ENCODE measurements at places on chromosomes 6 and 20.

GRCh38 chr6:154969796-154970195, 25.3 kb upstream of the TIAM2 start:
- DNase-seq, result no peak

DNA sequence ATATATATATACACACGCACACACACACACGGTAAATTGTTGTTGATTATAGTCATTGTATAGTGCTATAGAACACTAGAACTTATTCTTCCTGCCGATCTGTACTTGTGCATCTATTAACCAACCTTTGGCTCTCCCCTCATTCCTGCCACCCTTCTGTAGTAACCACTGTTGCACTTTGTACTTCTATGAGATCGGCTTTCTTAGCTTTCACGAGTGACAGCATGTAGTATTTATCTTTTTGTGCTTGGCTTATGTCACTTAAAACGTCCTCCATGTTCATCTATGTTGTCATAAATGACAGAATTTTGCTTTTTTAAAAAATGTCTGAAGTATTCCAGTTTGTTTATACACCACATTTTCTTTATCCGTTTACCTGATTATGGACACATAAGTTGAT, 20.9 kb upstream of the DYNLRB1 start:
- DNase-seq, result no peak

GRCh38 chr20:11128220-11128718, 454.5 kb upstream of the JAG1 start:
- no peak for DNase-seq

DNA sequence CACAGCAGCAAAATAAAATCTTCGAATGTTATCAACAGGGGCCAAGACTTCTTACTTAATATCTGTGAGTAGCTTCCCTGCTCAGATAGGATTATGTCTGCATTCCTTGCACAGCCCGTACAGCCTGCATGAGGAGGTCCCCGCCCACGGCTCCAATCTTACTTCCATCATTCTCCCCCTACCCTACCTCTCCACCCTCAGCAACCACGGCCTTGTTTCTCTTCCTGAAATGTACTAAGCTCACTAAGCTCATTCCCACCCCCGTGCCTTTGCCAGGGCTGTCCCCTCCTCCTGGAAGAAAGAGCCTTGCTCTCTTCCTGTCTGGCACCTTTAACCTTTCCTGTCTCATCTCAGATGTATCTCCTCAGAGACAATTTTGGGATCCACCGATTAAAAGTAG, 120.4 kb downstream of the BCAS1 start:
- DNase-seq, result no peak

- no peak for DNase-seq
Measured at GRCh38 chr20:62305149-62305764, 2.5 kb downstream of the ADRM1 start.

- DNase-seq, result no peak
Measured at GRCh38 chr6:2718334-2719092, 32.2 kb downstream of the MYLK4 start.

DNA sequence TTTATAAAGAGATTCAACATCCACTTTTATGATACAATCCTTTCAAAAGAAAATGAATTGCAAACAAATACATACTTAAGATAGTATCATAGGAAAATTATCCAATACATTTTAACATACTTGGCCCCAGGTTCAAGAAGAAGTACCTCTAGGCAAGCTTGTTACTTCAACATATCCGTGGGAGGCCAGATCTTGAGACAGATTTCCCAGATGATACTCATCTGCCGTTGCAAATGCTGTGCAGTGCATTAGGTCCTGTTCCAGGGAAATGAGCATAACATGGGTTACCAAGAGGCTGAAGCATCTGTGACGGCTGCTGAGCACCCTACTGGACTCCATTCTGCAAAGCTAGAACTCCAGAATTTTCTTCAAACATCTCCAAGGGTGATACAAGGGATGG, 15.6 kb downstream of the RMND1 start:
- DNase-seq, result no peak

GRCh38 chr6:110395221-110395620, 20.2 kb downstream of the DDO start:
- no peak for DNase-seq

DNA sequence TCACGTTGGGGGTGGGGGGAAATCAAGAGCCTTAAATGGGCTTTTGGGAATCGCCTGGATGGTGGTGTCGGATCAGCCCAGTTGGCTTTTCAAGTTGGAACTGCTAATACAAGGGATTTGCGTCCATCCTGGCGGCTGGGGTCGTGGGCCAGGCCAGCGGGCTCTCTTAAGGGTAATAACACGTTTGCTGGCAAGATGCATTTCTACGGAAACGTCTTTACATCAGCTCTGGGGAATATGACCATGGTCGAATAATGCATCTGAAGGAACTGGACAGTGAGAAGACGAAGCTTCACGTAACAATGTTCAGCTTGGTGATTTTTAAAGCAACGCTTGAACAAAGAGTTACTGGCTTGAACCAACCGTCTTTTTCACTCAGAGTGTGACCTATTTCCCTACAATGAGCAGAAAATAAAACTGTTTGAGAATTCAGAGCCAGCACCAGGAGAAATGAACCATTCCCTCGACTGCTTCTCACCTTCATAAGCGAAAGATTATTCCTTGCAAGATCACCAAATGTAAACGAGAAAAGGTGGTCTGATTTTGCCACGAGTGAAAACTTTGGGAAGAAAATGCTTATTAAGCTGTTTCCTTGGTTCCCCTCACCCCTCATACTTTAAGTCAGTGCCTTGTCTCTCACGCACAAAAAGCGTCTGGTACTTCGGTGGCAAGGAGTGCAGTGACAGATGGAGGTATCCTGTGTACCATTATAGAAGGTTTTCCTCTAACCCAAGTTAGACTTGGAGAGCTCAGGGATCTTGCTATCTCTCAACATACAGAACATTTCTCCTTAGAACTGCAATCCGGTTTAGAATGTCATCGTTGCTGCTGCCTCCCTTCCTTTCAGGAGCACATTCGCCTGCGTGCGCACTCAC, 1.4 kb upstream of the MARCKS start:
- no peak for DNase-seq

DNA sequence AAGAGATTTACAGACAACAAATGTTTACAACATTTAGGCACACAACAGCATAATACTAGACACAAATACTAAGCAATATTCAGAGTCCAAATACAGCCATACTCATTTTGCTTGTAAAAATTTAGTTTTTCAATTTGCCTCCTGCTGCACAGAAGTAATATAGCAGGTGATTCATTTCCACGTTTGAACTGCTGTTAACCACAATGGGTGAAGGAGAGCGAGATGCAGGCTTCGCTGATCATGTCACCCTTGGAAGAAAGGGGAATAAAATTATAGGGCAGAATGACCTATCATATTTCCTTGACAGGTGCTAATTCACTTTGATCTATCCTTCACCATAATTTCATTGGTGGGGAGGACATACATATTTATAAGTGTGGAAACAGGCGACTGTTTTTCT, 643.8 kb upstream of the AGPAT4 start:
- no peak for DNase-seq

DNA sequence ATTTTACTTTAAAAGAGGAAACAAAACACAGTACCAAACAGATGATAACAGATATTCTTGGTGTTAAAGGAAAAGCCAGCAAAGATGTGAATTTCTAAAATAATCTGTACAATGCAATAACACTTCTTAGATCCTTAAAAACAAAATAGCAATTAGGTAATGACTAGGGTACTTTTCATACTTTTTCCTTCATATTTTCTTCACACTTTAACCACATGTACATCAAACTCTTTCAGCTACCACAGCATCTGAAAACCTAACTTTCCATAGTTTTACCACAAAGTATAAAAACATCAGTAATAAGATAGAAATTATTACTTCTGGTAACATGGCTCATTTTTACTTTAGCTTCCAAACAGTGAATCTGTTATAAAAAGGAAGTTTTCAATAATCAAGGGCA, 141.3 kb downstream of the MMS22L start:
- no peak for DNase-seq

GRCh38 chr6:106145144-106145543, 59.0 kb downstream of the PRDM1 start:
- no peak for DNase-seq

DNA sequence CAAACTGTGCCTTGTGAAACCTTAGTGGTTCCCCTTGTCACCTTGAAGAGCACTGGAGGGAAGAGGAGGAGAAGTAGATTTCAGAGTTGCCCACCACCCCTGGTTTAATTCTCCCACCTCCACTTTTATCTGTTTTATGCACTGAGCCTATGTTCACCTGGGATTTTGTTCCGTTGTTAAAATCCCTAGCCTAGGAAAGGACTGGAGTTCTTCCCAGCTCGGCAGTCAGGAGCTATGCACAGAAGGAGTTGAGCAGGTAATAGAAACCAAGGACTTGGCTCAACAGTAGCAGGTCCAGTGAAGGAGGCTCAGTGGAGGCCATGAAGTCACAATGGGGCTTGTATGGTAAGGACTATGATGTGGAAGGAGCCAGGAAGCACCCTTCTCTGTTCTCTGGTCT, 290.3 kb upstream of the PRND start:
- DNase-seq, result no peak

GRCh38 chr6:98828211-98828788, 6.1 kb upstream of the POU3F2 start:
- no peak for DNase-seq

GRCh38 chr6:106637051-106637716, 7.8 kb downstream of the QRSL1 start:
- DNase-seq, result no peak

GRCh38 chr20:23246717-23247664, 103.6 kb upstream of the NXT1 start:
- no peak for DNase-seq

- DNase-seq, result no peak
Measured at GRCh38 chr6:113433335-113433991, 423.7 kb upstream of the MARCKS start.

GRCh38 chr6:157316871-157317814, 6.2 kb downstream of the TMEM242 start:
- DNase-seq, result no peak

Data from brain pericyte (primary cell).